HFFc6 (cell line): ENCODE measurements at places on chromosomes 7 and 10. TPM values are rescaled to one million over a fixed set of nuclear protein-coding genes. Genes with fewer than 3 reads are reported as not detected.

DNA sequence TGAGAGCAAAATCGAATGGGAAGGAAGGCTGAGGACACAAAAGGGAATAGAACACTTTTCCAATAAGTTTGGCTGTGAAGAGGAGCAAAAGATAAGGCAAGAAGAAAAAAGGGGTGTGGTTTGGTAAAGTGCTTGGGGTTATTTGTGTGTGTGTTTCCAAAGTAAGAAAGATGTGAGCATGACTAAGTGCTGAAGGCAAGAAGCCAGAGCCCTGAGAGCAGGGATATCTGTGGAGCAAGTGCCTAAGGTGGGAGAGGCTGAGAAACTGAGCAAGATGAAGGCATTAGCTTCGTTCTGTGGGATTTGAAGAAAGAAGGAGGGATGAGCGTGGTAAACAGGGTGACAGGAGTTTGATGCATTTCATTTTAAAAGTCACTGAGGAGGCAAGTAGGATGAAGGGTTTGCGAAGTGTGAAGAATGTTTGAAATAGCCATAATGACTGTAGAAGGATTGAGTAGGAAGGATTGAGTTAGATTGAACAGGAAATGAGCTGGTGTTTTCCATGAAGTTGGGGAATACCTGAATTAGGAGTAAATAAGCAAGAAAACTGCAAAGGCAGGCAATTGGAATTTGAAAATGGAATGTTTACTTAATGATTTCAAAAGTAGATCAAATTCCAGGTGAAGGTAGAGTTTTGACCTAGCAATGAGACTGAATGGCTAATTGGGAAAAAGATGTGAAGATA lies 19.9 kb upstream of the SP4 start:
- no peak overlapping the region for H3K4me3 ChIP-seq
- no peak overlapping the region for H3K27ac ChIP-seq
- H3K27me3 ChIP-seq: peaks cover 9% of the 10 kb centered on the region
- no peak for DNase-seq

GRCh38 chr10:131788386-131788785 lies 112.4 kb upstream of the PPP2R2D start:
- no peaks in the 10 kb centered on the region for H3K4me1 ChIP-seq
- peaks cover 4% of the 10 kb centered on the region; the same call in 1 of the 2 replicates for H3K27me3 ChIP-seq
- H3K4me3 ChIP-seq: no peak overlapping the region
- no peak for DNase-seq
- H3K27ac ChIP-seq: no peak overlapping the region
- H3K36me3 ChIP-seq: no peaks in the 10 kb centered on the region; the same call in 1 of the 2 replicates

DNA sequence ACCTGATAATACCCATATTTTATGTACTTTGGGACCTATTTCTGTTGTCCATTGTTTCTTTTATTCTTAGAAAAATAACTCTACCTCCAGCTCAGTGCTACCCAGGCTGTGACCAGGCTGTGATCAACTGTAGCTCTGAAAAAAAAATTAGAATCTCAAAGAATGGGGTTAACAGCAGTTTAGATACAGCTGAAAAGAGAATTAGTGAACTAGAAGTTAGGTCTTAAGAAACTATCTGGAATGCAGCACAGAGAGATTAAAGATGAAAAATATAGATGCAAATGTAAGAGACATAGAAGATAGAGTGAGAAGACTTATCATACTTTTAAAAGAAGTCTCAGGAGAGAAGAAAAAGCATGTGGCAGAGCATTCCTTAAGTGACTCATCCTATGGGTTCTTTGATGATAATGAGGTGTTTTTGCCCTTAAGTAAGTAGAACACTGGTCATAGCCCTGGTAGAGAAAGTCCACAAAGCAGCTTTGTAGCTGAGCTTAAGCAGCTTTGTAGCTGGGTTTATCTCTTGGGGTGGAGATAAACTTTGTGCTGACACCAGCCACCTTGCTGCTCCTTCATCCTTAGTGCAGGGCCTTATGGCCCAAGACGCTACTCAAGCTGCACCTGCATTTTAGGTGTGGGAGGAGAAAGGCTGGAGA lies 27.3 kb upstream of the SFRP5 start:
- no peak for DNase-seq
- no peaks in the 10 kb centered on the region for H3K4me1 ChIP-seq
- H3K27ac ChIP-seq: no peak overlapping the region
- H3K27me3 ChIP-seq: peaks cover 49% of the 10 kb centered on the region
- no peak overlapping the region for H3K4me3 ChIP-seq

- H3K4me1 ChIP-seq: peaks cover 11% of the 10 kb centered on the region; the same call in 1 of the 2 replicates
- no peaks in the 10 kb centered on the region for H3K36me3 ChIP-seq
- H3K4me3 ChIP-seq: peak overlapping the region; percentile 28; the same call in 1 of the 2 replicates
- H3K27me3 ChIP-seq: peaks cover 1% of the 10 kb centered on the region
These were observed 266.1 kb downstream of the TCF7L2 start for GRCh38 chr10:113216102-113216501.

GRCh38 chr10:4316161-4316810 lies 509.7 kb upstream of the AKR1E2 start:
- H3K27ac ChIP-seq: peak overlapping the region; percentile 68; the same call in 1 of the 2 replicates
- peak overlapping the region; percentile 76; the same call in 1 of the 2 replicates for H3K4me3 ChIP-seq
- peak; percentile 23 for DNase-seq
- H3K27me3 ChIP-seq: peaks cover 1% of the 10 kb centered on the region; the same call in 1 of the 2 replicates
- H3K36me3 ChIP-seq: no peaks in the 10 kb centered on the region

GRCh38 chr10:36608251-36608650 lies 517.1 kb upstream of the ANKRD30A start:
- H3K4me3 ChIP-seq: no peak overlapping the region
- H3K27ac ChIP-seq: no peak overlapping the region
- DNase-seq: no peak
- H3K4me1 ChIP-seq: no peaks in the 10 kb centered on the region
- peaks cover 2% of the 10 kb centered on the region; the same call in 1 of the 2 replicates for H3K27me3 ChIP-seq
- H3K36me3 ChIP-seq: no peaks in the 10 kb centered on the region

GRCh38 chr10:2633630-2634029 lies 433.7 kb upstream of the PFKP start:
- H3K27ac ChIP-seq: no peak overlapping the region
- peaks cover 3% of the 10 kb centered on the region; the same call in 1 of the 2 replicates for H3K27me3 ChIP-seq
- no peaks in the 10 kb centered on the region for H3K4me1 ChIP-seq
- 0 out of 2 replicates have a peak, but pooled peaks cover 4% of the 10 kb centered on the region for H3K36me3 ChIP-seq
- H3K4me3 ChIP-seq: no peak overlapping the region
- no peak for DNase-seq

GRCh38 chr7:46175221-46175620 lies 254.1 kb upstream of the IGFBP3 start:
- H3K36me3 ChIP-seq: no peaks in the 10 kb centered on the region
- H3K4me1 ChIP-seq: peaks cover 60% of the 10 kb centered on the region
- no peak overlapping the region for H3K4me3 ChIP-seq
- DNase-seq: no peak
- no peak overlapping the region for H3K27ac ChIP-seq
- no peaks in the 10 kb centered on the region; the same call in 1 of the 2 replicates for H3K27me3 ChIP-seq

DNA sequence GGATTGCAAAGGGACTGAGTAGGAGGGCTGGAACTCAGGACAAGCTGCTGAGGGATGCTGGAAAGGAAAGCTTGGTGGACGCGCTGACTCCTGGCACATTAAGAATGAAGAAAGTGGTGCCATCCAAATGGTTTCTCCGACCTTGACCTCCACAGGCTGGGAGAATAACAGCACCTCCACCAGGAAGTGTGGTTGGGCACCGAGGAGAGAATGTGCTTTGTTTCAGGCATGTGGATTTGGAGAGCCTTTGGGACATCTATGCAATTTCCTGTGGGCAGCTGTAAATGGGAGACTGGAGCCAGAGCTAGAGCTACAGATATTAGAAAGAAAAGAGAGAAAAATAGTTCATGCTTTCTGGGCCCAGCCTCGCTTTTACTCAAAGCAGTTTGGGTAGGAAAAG lies 29.8 kb upstream of the HABP2 start:
- peaks cover 9% of the 10 kb centered on the region for H3K4me1 ChIP-seq
- no peaks in the 10 kb centered on the region for H3K36me3 ChIP-seq
- no peak for DNase-seq
- no peak overlapping the region for H3K27ac ChIP-seq
- H3K4me3 ChIP-seq: no peak overlapping the region
- H3K27me3 ChIP-seq: peaks cover 15% of the 10 kb centered on the region

- no peaks in the 10 kb centered on the region for H3K36me3 ChIP-seq
- H3K27me3 ChIP-seq: peaks cover 10% of the 10 kb centered on the region; the same call in 1 of the 2 replicates
- no peak overlapping the region for H3K27ac ChIP-seq
- H3K4me1 ChIP-seq: peaks cover 1% of the 10 kb centered on the region; the same call in 1 of the 2 replicates
- peak overlapping the region; percentile 17; the same call in 1 of the 2 replicates for H3K4me3 ChIP-seq
These were observed 17.8 kb upstream of the ZKSCAN1 start for GRCh38 chr7:99997545-99998137.

GRCh38 chr10:33295851-33296250 lies 38.6 kb downstream of the NRP1 start:
- peaks cover 45% of the 10 kb centered on the region for H3K36me3 ChIP-seq
- H3K4me1 ChIP-seq: peaks cover 75% of the 10 kb centered on the region
- no peak for DNase-seq
- H3K4me3 ChIP-seq: no peak overlapping the region

DNA sequence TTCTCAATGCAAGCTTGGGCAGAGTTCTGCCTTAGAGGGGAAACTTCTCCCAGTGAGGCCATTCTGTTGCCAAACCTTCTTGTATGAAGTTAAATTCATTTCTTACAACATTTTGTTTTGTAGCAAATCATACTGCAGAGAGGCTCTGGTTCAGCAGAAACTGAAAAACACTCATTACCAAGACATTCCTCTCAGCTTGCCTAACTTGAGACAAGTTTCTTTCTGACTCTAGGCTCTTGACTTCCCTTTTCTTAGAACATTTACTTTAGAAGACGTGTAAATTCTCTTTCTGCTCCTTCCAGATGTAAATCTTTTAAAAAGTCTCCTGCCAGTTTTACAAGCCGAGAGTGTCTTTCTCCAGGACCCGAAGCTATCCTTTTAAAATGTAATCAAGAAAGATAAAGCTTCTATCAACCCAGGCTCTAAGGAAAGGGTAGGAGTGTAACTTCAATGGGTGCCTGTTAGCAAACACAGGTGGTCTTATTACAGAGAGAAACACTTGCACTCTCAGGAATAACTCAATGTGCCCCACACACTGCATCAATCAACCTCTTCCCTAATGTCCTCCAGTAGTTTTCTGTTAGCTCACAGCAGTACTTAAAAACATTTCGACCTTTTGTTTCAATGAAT lies 80.5 kb upstream of the TAS2R16 start:
- no peaks in the 10 kb centered on the region for H3K36me3 ChIP-seq
- H3K4me1 ChIP-seq: no peaks in the 10 kb centered on the region

DNA sequence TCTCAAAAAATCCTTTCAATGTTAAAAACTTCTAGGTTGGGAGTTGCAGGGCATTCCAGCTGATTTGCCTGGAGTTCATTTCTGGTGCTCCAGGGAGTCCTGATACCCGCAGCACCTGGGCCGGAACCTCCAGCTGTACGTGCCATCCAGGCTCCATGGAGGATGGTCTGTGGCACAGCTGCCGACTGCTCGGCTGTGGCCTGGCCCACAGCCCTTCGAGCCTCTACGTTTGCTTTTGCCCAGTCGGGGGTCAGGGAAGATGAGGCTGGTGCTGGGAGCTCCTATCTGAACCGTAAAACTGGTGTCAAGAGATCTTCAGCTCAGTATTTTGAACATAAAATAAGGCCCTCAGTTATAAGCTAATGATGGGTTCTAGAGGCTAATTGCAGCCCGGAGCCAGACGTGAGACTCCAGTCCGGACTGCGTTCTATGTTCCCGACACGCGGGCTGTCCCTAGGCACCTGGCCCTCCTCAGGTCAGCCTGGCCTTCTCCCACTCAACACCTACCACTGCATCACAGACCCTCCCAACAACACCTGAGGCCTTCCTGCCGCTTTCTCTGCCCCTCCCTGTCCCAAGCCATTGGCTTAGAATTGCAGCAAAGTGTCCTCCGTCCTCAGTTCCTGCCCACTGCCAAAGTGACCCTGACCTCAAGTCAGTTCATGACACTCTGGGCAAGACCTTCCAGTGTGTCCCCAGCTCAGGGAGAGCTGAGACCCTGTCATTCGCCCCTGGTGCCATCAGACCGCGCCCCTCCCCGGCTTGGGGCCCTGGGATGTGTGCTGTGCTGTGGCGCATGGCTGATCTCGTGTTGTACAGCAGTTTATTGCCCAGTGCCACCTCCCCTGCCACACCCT lies 64.2 kb upstream of the DNAJB6 start:
- peaks cover 51% of the 10 kb centered on the region for H3K4me1 ChIP-seq
- H3K27ac ChIP-seq: peak overlapping the region; percentile 91
- H3K36me3 ChIP-seq: peaks cover 40% of the 10 kb centered on the region
- H3K27me3 ChIP-seq: peaks cover 4% of the 10 kb centered on the region; the same call in 1 of the 2 replicates
- peak overlapping the region; percentile 55; the same call in 1 of the 2 replicates for H3K4me3 ChIP-seq

DNA sequence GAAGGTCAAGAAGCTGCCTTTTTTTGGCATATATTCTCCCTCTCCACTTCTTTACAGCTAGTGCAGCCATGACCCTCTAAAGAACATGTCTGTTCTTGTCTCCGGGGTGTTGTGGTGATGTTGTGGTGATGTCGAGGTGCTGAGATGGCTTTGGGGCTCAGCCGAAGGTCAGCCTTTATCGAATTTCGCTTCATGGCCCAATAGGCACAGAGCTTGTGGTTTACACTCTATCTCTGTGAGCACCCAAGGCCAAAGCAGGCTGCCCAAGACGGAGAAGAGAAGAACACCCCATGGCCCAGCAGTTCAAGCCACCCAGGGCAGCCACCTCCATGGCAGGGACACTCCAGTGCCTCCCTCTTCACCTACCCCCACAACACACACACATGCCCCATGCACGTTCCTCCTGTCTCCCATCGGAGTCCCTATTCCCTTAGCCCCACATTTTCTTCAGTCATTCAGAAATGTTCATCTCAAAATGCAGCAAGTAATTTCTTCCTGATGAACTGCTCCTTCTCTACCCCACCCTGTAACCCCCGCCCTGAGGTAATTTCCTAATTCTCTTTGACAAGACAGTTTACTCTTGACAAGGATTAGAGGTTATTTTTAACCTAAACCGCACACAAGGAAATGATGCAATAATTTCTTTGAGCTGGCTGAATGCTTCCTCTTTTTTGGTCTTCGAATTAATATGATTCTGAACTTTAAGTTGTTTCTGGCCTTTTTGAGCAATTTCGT lies 18.6 kb upstream of the ADRB1 start:
- peak; percentile 18 for DNase-seq
- H3K27ac ChIP-seq: peak overlapping the region; percentile 93
- H3K27me3 ChIP-seq: no peaks in the 10 kb centered on the region; the same call in 1 of the 2 replicates
- H3K4me3 ChIP-seq: no peak overlapping the region
- H3K4me1 ChIP-seq: peaks cover 54% of the 10 kb centered on the region

DNA sequence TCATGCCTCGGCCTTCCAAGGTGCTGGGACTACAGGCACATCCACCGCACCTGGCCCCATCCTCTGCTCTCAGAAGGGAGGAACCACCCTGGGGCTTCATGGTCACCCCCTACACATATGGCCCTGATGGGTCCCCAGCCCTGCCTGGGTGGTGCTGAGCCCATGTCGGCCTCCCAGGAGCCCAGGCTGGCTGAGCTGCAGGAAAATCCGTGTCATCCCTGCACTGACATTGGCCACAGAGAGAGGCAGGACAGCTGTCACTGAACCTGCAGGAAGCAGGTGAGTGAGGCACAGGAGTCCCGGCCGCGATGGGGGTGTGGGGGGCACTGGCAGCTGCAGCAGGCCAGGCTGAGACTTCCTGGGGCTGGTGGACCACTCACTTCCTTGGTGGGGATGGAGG lies 8.0 kb downstream of the GRIFIN start:
- H3K36me3 ChIP-seq: no peaks in the 10 kb centered on the region
- no peak overlapping the region for H3K27ac ChIP-seq
- no peak overlapping the region for H3K4me3 ChIP-seq
- DNase-seq: no peak
- H3K27me3 ChIP-seq: peaks cover 18% of the 10 kb centered on the region

- no peak overlapping the region for H3K4me3 ChIP-seq
- no peaks in the 10 kb centered on the region for H3K4me1 ChIP-seq
- no peak overlapping the region for H3K27ac ChIP-seq
- H3K36me3 ChIP-seq: no peaks in the 10 kb centered on the region
- H3K27me3 ChIP-seq: peaks cover 38% of the 10 kb centered on the region
- DNase-seq: no peak
These were observed 18.2 kb downstream of the PRF1 start for GRCh38 chr10:70584366-70584765.

C7orf57 gene
- 0.14 TPM in 1 of 3 replicates, not detected in the others for total RNA-seq

TES gene
- total RNA-seq: 10.1 to 25.1 TPM (median 12.3 TPM) in 3 replicates

BICC1 gene
- 52.9 to 63.1 TPM (median 61.4 TPM) in 3 replicates for total RNA-seq

SDK1 gene
- total RNA-seq: not detected in 2 replicates

MYL10 gene
- not detected in 3 replicates for total RNA-seq

LRRD1 gene
- not detected in 3 replicates for total RNA-seq
